ENCODE measurements at places on chromosomes 1 and 21.

DNA sequence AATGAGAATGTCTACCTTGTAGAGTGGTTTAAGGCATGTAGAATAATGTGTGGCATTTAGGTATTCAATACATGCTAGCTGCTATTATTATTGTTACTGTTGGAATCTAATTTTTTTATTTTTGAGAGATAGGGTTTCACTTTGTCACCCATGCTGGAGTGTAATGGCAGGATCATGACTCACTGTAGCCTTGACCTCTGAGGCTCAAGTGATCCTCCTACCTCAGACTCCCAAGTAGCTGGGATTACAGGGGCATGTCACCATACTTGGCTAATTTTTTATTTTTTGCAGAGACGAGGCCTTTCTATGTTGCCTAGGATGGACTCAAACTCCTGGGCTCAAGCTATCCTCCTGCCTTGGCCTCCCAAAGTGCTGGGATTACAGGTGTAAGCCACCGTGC, 61.9 kb downstream of the EPB41 start:
- H3K4me1 ChIP-seq: peaks cover 86% of the 10 kb centered on the region
- no peak overlapping the region for H3K27ac ChIP-seq
- H3K36me3 ChIP-seq: peaks cover 11% of the 10 kb centered on the region
- no peak overlapping the region for H3K4me3 ChIP-seq
- H3K27me3 ChIP-seq: no peaks in the 10 kb centered on the region
- no peak for DNase-seq

DNA sequence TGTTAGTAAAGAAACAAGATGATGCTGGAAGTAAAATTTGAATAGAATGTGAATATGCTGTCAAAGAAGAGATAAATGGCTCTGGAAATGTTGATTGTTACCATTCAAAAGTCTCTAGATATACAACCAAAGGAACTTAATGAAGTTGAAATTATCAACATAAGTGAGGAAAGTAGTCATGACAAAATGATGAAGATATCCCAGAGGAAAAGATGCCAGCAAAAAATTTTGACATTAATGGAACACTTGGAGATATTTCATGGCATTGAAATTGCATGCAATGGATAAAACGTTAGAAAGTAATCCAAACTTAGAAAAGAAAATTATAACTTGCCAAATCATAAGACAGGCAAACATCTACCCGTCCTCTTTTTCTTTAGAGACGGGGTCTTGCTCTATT, 154.5 kb upstream of the OLFM3 start:
- H3K27ac ChIP-seq: no peak overlapping the region
- no peak for DNase-seq
- no peaks in the 10 kb centered on the region for H3K4me1 ChIP-seq
- no peaks in the 10 kb centered on the region for H3K27me3 ChIP-seq

DNA sequence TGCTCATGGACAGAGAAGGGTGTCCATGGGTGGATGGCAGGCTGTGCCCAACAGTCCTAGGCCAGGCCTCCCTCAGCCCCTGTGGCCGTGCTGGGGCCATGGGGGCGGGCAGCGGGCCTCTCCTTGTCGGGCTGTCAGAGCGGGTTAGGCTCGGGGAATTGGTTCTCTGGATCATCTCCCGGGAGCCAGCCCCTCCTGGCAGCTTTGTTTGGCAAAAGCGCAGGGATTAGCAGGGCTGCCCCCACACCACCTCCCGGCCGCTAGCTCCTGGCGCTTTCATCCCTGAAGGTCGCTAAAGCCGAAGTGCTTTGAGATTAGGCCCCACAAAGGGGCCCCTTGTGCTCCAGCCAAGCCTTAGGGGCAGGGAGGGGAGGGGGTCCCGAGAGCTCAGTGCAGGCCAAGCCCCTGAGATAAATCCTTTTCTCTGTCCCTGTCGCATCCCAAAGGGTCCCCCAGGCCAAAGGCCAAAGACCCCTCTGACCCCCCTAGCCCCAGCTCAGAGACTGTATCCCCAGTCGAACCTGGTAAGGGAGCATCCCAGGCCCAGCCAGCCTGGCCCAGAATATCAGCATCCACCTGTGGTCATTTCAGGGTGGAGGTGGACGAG, 9.8 kb upstream of the DMBX1 start:
- peaks cover 3% of the 10 kb centered on the region for H3K36me3 ChIP-seq
- H3K27ac ChIP-seq: no peak overlapping the region
- H3K27me3 ChIP-seq: peaks cover 8% of the 10 kb centered on the region
- no peak for DNase-seq

GRCh38 chr1:45172005-45172404, 34.4 kb downstream of the ZSWIM5 start:
- H3K27ac ChIP-seq: no peak overlapping the region
- peaks cover 4% of the 10 kb centered on the region for H3K4me1 ChIP-seq
- H3K4me3 ChIP-seq: no peak overlapping the region
- no peaks in the 10 kb centered on the region for H3K27me3 ChIP-seq

GRCh38 chr1:98104289-98104688, 183.5 kb upstream of the DPYD start:
- H3K4me3 ChIP-seq: no peak overlapping the region
- no peaks in the 10 kb centered on the region for H3K36me3 ChIP-seq
- no peak overlapping the region for H3K27ac ChIP-seq

- peak overlapping the region; percentile 7 for H3K27ac ChIP-seq
- peaks cover 8% of the 10 kb centered on the region for H3K36me3 ChIP-seq
- no peak for DNase-seq
- H3K4me1 ChIP-seq: peaks cover 14% of the 10 kb centered on the region
Observed at GRCh38 chr1:17212009-17212408, 7.1 kb downstream of the PADI1 start.

DNA sequence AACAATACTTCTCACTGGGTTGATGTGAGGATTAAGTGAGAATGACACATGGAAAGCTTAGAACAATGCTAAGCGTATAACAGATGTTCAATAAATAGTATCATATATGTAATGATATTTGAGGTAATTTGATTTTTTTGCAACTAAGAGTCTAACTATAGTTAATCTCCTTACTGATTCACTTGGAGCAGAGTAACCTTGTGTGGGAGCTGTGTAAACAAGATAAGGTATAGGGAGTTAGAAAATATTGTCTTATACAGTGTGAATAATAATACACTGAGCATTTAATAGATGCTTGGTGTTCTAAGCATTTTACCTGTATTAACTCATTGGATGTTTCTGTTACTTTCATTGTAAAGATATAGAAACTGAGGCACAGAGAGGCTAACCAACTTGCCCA, 15.9 kb downstream of the RALGPS2 start:
- DNase-seq: no peak
- H3K27ac ChIP-seq: no peak overlapping the region
- H3K27me3 ChIP-seq: peaks cover 17% of the 10 kb centered on the region
- H3K36me3 ChIP-seq: peaks cover 14% of the 10 kb centered on the region
